NCI-H524 treated with DMSO at 0.1 percent for 48 hours (cell line): ENCODE measurements at places on chromosomes 7 and 10.

- no peak for DNase-seq
Observed at GRCh38 chr7:8051998-8052397, 83.4 kb downstream of the GLCCI1 start.

DNA sequence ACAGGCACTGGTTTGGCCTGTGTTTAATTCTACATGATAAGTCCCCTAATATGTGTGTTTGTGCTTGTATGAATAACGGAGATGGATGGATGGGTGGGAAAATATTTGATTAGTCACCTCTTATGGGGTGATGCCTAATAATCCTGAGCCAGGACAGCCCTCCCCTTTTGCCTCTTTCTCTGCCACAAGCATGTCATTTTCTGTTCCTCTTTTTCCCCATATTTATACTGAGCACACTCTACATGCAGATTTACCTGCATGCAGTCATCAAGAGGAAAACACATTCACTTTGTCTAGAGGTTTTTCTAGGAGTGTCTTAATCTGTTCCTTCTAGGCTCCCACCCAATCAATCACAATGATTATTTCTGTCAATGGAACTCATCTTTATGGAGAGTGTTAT is 111.6 kb upstream of the TBX20 start:
- DNase-seq = no peak

DNA sequence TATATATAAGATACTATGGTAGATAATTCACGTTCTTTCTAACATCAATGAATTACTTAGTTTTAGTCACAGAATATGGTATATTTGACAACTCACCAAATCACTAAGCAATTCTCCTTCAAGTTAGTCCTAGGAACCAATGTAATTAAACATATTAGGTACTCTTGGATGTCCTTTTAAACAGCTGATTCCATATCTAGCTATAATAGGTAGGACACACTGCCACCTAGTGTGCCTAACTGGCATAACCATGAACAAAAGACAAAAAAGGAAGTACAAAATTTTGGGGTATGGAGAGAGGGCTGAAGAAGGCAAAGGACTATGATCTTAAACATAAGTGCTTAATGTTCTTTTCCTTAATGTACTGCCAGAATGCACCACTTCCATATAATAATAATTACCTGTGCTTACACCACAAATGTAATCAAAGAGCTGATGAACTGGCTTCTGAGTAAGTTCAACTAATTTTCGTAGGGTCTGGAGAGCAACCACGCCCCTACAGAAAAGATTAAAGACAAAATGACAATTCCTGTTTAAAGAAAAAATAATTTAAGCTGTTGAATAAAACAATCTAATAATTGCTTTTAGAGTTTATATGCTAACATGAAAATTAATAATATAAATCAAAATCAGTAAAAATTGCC is 28.7 kb downstream of the PNPLA8 start:
- DNase-seq = peak; percentile 9

DNA sequence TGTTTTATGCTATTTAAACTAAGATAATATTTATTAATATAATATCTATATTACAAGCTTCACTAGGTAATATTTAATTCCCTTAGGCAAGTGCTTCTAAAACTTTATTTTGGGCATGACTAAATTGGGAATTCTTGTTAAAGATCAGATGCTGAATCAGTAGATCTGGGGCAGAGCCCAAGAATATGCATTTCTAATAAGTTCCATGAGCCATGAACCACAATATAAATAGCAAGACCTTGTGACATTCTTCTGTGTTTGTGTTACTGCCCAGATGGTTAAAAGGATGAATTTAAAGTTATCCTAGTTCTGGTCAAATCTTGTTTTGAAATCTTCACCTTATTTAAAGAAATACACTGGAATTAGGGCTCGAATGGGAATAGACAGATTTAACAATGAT is 258.4 kb upstream of the CACNA2D1 start:
- DNase-seq = no peak

GRCh38 chr10:132027423-132027983 is 38.2 kb upstream of the JAKMIP3 start:
- no peak for DNase-seq
